ENCODE measurements at places on chromosomes 7 and 10. TPM values are rescaled to one million over a fixed set of nuclear protein-coding genes. Genes with fewer than 3 reads are reported as not detected.

The TRIP6 gene
- total RNA-seq, result 19.3 TPM

The OR2A12 gene
- not detected for total RNA-seq

The CDH23 gene
- 5.4 TPM for total RNA-seq

The OGDHL gene
- 9.6 TPM for total RNA-seq

The NCF1 gene
- 1.6 TPM for total RNA-seq

DNA sequence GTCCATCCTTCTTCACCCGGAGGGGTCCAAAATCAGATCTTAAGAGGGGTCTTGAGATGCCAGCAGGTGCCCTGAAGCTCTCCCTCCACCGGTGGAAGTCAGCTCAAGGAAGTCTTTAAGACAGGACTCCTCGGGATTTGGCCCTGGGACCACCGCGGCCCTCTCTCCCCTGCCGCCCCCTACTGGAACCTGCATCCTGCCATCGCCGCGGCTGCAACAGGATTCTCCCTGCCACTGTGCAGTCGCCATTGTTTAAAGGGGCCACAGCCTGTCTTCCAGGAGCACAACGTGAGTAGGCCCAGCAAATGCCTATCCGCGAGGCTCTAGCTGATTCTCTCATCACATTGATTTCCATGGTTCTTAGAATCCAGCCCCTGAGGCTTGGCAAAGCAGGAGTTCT lies 324.3 kb downstream of the ZNF716 start:
- DNase-seq, result no peak

Measured in heart right ventricle (tissue), 16 donors.